ENCODE measurements at places on chromosomes 4 and X. TPM values are rescaled to one million over a fixed set of nuclear protein-coding genes. Genes with fewer than 3 reads are reported as not detected.

The PNCK gene
- not detected for total RNA-seq

The BCORL1 gene
- 8.1 TPM for total RNA-seq

The AREG gene
- total RNA-seq, result 0.18 TPM

The GPAT3 gene
- 9.0 TPM for total RNA-seq

The CCNB3 gene
- 0.18 TPM for total RNA-seq

The SSX4B gene
- not detected for total RNA-seq

The BMPR1B gene
- total RNA-seq, result 0.93 TPM

The MTMR8 gene
- 0.25 TPM for total RNA-seq

The GPR82 gene
- total RNA-seq, result 0.28 TPM

The IL2RG gene
- 1.9 TPM for total RNA-seq

The PALLD gene
- 8.9 TPM for total RNA-seq

The POU3F4 gene
- total RNA-seq, result not detected

The KLHL4 gene
- 0.28 TPM for total RNA-seq

The ITGB1BP2 gene
- 1.0 TPM for total RNA-seq

The DOK7 gene
- 0.83 TPM for total RNA-seq

The XKRX gene
- total RNA-seq, result 0.05 TPM

The LRAT gene
- total RNA-seq, result 1.6 TPM

The CXCL11 gene
- not detected for total RNA-seq

The MAGEC2 gene
- not detected for total RNA-seq

The WWC2 gene
- total RNA-seq, result 43.2 TPM

The KLKB1 gene
- total RNA-seq, result 102 TPM

The TLR10 gene
- total RNA-seq, result 0.08 TPM

The TGIF2LX gene
- not detected for total RNA-seq

The RASGEF1B gene
- total RNA-seq, result 23.6 TPM
